ENCODE measurements at places on chromosomes 3 and 15. TPM values are rescaled to one million over a fixed set of nuclear protein-coding genes. Genes with fewer than 3 reads are reported as not detected.

AHSG gene
- total RNA-seq: not detected

PCLAF gene
- total RNA-seq: 90.7 TPM

ANKRD63 gene
- not detected for total RNA-seq

PTPN9 gene
- total RNA-seq: 19.2 TPM

POLQ gene
- 11.7 TPM for total RNA-seq

SERPINI2 gene
- not detected for total RNA-seq

DUOX1 gene
- total RNA-seq: not detected

MLH1 gene
- total RNA-seq: 48.8 TPM

DNA sequence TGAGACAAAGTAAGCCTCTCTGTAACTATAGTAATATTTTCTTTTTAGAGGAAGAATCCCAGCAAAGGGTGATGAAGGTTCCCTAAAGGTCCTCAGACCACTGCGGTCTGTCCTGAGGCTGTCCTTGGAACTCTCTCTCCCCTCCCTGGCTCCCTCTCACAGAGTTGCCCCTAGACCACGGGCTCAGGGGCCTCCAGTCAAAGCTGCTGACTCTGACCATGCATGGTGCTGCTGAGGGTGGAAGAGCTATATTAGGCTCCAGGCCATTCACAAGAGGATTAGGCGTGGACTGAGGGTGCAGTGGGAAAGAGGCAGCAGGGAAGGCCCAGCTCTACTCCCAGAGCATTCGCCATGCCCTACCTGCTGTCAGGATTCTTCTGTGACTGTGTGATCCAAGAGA, 14.6 kb downstream of the CAPN3 start:
- no peak for DNase-seq

DNA sequence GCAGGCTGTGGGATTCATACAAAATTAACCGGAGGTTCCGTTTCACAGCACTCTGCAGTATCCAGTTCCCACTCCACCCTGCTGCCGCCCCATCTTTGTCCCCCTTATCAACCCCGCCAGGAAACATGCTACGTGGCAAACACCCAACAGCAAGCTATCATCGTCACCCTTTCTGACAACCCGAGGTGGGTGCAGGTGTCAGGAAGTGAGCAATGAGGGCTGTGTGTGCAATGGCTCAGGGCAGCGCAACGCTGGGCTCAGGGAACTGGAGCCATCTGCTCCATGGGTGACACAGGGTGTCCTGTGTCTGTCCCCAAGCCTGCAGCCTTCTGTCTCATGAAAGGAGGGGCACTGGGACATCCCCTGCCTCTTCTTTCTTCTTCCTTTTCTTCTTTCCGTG, 60.9 kb downstream of the ATP2B2 start:
- no peak for DNase-seq

GRCh38 chr3:159238646-159239045, 436.8 kb downstream of the MFSD1 start:
- DNase-seq: peak; percentile 69

DNA sequence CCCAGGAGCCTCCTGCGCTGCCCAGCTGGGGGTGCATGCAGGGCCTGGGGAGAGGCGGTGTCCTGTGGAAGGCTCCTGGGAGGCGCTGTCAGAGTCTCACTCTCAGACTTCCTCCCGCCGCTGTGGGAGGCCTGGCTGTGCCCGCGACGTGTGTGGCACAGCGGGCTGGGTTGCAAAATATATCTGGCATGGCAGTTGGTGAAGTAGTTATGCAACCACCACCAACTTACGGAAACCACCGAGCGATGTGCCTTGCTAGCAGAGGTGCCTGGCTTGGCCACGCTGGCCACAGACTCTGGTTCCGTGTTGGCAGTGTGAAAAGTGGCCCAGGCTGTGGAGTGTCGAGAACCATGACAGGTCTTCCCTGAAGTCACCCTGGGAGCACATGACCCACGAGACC, 30.6 kb upstream of the GATA2 start:
- no peak for DNase-seq

DNA sequence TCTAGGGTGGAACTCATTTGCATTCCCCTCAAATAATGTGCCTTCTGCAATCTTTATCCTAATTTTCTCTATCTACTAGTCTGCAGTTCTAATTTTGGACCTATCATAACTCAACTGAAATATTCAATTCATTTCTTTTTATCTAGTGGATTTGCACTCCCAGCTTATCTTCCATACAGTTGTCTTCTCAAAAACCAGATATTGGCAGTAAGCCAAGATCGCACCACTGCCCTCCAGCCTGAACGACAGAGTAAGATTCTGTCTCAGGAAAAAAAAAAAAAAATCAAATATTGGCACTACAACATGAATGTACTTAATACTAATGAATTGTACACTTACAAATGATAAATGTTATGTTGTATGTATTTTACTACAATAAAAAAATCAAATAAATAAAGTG, 18.0 kb upstream of the CHMP2B start:
- no peak for DNase-seq

- DNase-seq: no peak
Observed at GRCh38 chr3:195906865-195907683, 1.3 kb downstream of the TNK2 start.

DNA sequence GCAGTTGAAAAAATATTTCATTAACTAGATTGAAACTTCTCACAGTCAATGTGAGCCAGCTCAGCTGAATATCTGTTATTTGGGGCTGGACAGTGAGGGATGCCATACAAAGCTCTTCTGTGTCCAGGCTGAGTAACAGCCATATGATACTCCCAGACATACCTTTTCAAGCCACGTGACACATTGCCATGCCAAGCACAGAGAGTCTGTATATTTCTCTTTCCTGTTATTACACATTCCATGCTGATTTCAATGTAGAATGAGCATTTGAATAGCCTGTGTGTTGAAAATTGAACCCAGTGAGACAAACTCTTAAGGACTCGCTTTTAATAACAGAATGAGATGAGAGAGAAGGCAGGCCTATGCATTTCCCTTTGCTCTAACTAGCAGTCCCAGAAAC, 334.7 kb upstream of the RASGRP1 start:
- DNase-seq: no peak

DNA sequence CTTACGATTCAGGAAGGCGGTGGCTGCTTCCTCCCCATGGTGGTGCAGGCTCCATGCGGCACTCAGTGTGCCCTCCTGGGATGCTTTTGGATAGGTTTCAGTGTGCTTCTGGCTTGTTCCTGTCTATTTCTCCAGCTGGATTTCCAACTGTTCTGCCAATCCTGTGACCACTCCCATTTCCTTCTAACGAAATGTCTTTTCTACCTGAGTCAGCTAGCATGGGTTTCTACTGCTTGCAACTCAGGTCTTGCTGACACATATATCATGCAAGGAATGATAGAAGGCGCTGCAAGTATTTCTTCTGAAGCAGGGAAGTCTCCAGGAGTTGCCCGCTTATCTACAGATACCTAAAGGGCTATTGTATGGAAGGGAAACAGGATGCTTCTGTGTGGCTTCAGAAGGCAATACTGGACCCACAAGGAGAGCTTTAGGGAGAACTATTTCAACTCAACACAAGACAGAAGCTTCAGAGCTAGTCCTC, 244.4 kb downstream of the OPA1 start:
- DNase-seq: no peak

DNA sequence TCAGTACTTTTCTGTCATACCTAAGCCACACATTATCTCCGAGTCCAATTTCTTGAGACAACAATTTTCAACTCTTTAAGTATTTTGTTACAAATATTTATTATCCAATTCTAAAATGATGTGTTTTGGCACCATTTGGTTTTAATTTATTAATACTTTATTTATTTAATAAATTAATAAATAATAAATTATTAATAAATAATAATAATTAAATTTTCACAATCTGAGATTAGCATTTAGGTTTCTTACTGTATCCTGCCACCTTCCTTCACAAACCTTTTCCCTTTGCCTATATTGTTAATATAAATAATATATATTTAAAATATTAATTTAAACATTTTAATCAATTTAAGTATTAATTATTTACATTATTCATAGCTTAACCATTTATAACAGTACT, 23.9 kb downstream of the TMEM207 start:
- no peak for DNase-seq

DNA sequence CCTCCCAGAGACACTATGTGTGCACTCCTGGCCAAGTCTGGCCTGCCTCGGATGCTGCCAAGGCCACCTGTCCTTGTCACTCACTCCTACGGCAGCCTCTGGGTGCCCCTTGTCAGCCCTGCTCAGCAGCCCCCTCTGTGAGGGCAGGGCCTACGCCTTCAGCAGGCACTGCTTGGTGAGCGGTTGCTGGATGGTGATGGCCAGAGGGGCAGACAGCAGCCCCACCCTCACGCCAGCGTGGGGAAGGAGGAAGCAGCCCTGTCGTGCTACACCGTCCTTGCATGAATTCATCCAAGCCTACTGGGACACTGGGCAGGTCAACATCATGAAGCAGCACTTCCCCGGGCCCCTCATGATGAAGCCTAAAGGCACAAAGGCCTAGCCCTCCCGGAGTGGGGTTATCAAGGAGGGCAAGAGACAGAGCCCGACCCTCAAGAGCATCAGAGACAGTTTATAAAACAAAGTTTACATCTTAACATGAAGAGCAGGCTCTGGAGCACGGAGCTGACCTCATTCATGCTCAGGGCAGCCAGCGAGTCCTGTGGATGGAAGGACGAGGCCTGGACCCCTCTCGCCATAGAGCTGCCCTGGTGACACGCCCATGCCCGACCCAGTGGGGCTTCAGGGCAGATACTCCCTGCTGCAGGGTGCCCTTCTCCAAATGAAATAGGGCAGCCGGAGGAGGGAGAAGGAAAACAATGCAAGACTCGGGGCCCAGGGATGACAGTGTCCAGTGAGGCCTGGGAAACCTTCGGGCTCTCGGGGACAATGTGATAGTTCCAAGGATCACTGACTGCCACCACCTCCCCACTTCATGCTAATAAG, 25.3 kb downstream of the CHDH start:
- DNase-seq: no peak

DNA sequence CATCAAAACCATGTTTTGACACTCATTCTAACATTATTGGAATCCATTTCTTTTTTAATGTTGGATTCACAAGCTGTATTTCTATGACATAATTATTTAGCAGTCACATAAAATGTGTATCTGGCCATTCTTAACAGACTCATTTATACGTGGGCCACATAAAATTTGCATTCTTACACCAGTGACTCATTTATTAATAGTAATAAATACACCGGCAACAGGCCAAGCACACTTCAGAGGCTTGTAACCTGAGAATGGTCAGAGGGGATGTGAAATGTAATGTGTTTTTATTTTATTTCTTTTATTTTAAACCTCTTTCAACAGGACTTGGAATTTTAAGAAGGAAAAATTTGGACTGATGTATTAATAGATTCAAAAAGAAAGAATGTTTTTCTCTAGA, 384.9 kb upstream of the RARB start:
- no peak for DNase-seq

- no peak for DNase-seq
Observed at GRCh38 chr3:60580809-60581208, 670.4 kb downstream of the FHIT start.

- no peak for DNase-seq
Observed at GRCh38 chr3:138724443-138724842, 110.3 kb downstream of the PIK3CB start.

DNA sequence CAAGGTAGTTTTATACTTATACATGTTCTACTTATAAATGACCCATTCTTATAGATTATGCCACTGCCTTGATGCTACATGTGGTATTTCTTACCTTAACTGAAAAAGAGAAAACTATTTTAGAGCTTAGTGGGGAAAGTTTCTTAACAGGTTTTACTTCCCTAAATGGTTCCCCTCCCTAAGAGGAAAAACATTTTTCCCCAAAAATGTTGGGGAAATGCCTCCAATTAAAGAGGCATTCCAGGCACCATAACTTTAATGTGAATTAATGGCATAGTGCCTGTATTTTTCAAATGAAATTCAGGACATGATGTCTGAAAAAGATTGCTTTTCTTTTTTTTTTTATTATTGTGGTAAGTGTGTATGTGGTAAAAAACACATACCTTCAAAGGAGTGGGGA, 22.6 kb downstream of the GOLM2 start:
- no peak for DNase-seq

DNA sequence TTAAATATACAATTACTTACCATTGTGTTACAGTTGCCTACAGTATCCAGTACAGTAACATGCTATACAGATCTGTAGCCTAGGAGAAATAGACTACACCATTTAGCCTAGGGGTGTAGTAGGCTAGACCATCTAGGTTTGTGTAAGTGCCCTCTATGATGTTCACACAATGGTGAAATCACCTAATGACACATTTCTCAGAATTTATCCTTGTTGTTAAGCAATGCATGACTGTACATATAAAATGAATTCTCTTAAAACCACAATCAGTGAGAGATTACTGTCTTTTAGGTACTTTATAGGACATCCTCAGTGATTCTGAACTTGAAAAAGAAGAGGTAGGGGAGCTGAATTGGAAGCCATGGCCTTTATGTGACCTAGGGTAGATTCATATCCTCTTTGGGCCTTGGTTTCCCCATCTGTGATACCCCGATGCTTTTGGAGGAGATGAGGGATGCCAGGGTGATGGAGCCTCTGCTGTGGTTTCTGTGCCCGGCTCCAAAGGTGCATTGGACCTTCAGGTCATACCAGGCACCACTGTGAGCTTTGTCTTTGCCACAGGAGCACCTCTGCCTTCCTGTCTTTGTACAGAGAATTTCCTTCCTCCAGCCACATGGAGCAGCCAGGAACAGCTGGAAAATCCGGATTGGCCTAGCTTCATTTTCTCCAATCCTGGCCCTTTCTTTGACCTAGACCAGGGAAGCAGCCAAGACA, 51.9 kb upstream of the FLNB start:
- DNase-seq: peak; percentile 93

- peak; percentile 54 for DNase-seq
Observed at GRCh38 chr15:81133782-81134461, at the start of gene CFAP161. TSS of gene CFAP161 (plus strand) at chr15:81134270. CDS start at chr15:81134330, 60 bp downstream.

GRCh38 chr3:123112232-123112631, 45.4 kb downstream of the PDIA5 start:
- DNase-seq: no peak

DNA sequence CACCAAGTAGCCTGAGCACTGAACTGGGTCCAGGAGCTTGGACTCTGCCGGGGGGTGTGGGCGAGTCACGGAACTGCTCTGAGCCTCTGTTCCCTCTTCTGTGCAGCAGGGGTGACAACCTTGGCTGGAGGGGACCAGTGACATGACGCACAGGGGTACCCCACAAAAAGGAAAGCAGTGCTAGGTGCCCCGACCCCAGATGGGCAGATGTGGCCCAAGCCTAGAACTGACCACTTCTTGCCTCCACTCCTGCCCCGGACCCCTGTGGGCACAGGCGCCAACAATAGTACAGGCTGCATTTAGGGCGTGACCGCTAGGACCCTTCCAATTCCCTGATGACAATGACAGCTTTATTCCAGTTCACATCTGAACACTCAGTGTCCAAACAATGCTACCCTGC, 255.9 kb upstream of the LYSMD4 start:
- no peak for DNase-seq

- peak; percentile 80 for DNase-seq
Observed at GRCh38 chr3:99825004-99825640, 7.5 kb downstream of the CMSS1 start.

GRCh38 chr15:55846116-55846707, 103.3 kb upstream of the PRTG start:
- DNase-seq: peak; percentile 74

- DNase-seq: no peak
Observed at GRCh38 chr3:57889807-57890206, 118.4 kb upstream of the FLNB start.

GRCh38 chr3:155069729-155070128, 10.4 kb upstream of the MME start:
- DNase-seq: peak; percentile 73

- no peak for DNase-seq
Observed at GRCh38 chr3:167691366-167691765, 37.6 kb upstream of the WDR49 start.
